ENCODE measurements at places on chromosomes 7 and 10. TPM values are rescaled to one million over a fixed set of nuclear protein-coding genes. Genes with fewer than 3 reads are reported as not detected.

DNA sequence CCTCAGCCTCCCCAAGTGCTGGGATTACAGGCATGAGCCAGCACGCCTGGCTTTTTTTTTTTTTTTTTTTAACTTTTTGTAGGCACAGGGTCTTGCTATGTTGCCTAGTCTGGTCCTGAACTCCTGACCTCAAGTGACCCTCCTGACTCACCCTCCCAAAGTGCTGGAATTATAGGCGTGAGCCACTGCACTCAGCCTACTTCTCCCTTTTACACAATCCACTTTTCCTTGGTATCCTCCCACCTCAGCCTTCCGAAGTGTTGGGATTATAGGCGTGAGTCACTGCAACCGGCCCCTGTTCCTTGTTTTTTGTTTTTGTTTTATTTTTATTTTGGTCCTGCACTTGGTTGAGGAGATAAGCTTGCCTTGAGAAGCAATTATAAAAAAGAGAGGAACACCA, 75.9 kb upstream of the KMT2C start:
- DNase-seq: no peak

- DNase-seq: no peak
These were observed 231.3 kb upstream of the NPY start for GRCh38 chr7:24052572-24053260.

DNA sequence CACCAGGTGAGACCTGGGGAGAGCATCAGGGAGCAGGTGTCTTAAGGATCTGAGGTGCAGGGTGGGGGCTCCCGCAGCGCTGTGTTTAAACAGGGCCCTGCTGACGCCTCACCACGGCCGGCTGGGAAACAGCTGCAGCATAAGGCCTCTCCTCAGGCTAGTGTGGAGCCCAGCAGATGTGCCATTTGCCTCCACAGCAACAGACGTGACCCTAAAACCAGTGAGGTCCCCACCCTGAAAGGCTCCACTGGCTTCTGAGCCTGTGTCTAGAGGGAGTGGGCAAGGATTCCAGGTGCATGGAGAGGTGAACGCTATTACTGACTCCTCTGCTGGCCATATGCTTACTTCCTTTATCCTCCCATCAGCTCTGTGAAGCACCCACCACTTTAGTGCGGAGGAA, 47.8 kb downstream of the SYPL1 start:
- no peak for DNase-seq

Gene PSMA2
- total RNA-seq: 46.7 TPM

DNA sequence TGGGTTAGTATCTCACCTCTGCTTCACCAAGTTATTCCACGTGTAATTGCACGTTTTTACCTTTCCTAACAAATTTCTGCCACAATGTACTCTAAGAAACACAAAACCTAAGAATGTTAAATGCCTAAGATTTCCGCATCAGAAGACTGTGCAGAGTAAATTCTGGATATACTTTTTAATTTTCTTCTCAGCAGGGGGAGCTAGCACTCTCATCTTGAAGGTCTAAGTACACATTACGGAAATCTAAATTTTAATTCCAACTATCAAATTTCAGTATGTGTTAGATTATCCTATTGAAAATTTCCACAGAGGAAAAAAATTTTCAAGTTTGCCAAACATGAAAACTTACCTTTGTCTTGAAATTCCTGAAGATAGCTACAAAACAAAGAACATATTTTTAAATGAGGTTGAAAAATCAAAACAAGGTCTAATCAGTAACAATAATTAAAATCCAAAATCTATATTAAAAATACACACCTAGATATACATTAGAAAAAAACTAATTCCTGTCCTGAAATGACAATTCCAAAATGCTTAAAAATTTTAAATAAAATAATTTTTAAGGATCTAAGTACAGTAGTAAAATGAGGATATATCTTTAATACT, 10.5 kb downstream of the SKAP2 start:
- no peak for DNase-seq

GRCh38 chr10:109689785-109690184, 233.5 kb downstream of the XPNPEP1 start:
- DNase-seq: no peak

GRCh38 chr10:71486484-71487114, 89.9 kb downstream of the CDH23 start:
- DNase-seq: no peak

DNA sequence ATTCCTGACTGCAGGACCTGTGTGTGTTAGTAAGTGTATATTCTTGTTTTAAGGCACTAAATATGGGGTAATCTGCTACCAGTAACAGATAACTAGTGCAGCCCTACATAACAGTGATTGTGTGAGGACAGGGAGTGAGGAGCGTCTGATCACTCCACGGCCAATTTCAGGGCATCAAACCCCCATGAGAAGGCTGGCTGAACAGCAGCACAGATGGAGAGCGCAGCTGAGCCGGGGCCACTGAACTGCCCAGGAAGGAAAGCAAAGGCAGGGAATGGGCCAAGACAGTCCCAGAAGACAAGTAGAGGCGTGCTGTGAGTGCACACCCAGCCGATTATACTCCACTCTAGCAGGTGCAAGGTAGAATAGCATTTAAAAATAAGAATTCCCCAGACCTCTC, 157.1 kb upstream of the CHST15 start:
- peak; percentile 26 for DNase-seq

Gene RPEL1
- not detected for total RNA-seq

DNA sequence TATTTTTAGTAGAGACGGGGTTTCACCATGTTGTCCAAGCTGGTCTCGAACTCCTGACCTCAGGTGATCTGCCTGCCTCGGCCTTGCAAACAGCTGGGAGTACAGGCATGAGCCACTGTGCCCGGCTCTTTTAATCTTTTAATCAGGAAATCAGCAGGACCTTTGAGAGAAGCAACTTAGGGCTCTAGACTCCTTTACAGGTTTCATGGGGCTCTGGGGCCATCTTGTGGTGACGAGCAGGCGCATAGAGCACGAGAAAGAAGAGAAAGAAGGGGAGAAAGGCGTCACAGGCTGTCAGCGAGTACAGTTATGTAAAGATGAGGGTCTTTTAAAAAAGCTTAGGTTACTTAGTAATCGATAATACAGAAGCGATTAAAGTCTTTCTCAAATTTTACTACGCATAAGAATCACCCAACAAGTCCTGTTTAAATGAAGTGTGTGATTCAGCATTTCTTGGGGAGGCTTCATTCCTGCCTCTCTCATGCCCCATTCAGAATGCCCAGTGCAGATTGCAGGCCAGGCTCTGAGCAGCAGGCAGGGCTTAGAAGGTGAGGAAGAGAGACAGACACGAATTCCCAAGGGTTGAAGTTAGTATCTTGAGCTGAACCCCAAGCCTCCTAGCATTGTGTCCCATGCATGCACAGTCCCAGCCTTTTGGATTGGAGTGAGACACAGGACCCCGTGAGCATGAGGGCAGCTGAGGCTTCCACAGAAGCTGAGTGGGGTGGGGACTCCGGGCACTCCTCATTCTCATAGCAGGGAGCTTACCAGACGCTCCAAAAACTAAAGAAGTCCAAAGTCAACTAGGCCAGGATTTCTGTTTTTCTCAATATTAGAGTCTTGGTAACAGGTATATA, 23.6 kb upstream of the PFKP start:
- peak; percentile 69 for DNase-seq

Gene PCLO
- total RNA-seq: 17.7 TPM

Gene PLXDC2
- total RNA-seq: 48.7 TPM

GRCh38 chr10:93261089-93261488, 187.4 kb downstream of the CYP26A1 start:
- no peak for DNase-seq

Measured in ureter (tissue), 1 donor.